ENCODE measurements at places on chromosomes 6 and 20.

GRCh38 chr20:50133041-50133440 lies 20.1 kb upstream of the UBE2V1 start:
- no peak for DNase-seq

DNA sequence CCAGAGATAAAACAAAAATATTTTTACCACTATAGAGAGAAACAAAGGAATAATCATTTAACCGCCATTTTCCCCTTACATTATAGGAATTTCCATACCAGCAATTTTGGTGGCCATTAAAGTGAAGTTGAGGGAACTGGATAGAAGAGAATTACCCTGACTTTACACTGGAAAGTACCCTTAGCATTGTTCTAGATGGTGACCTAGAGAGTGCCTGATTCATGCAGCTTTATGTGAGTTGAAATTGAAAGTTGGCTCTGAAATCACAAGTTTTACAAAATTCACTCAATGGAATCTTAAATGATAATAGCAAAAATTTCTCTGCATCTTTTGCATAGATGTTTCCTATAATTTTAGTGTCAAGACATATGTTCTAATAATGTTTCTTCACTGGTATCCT lies 55.7 kb upstream of the PREP start:
- DNase-seq = no peak

- DNase-seq = no peak
Observed at GRCh38 chr6:659716-660581, 3.0 kb upstream of the HUS1B start.

DNA sequence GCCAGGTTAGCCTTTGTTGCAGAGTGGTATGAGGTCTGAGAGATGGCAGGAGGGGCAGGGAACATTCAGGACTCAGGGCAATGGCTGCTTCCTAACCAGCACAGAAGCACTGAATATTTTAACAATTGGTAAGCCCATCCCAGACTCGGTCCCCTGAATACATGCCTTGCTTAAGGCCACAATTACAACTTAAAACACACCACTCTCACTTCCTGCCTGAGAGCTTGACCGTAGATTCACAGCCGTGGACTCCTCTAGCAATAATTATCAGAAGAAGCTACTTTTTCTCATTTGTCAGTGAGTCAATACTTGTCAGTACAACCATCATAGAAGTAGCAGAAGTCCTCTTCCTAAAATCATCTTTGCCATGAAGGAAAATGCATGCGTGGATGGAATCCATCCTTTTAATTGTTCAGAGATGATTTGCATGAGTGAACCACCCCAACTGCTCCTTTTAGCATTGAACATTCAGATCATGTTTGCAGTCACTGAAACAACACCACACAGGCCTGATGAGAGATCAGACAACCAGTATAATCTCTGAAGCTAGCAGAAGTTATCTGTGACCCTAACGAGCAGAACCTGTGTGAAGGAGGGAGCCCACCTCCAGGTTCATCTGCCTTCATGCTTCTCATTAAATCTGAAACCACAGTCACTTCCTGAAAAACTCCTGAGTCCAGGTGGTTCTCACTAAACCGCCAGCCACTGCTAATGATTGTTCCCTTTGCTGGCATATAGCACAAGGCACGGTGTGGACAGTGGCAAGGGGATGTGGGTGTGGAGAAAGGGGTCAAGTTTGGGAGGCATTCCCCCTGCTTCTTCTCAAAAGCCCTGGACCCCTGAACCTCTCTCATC lies 333.9 kb upstream of the CNR1 start:
- no peak for DNase-seq

DNA sequence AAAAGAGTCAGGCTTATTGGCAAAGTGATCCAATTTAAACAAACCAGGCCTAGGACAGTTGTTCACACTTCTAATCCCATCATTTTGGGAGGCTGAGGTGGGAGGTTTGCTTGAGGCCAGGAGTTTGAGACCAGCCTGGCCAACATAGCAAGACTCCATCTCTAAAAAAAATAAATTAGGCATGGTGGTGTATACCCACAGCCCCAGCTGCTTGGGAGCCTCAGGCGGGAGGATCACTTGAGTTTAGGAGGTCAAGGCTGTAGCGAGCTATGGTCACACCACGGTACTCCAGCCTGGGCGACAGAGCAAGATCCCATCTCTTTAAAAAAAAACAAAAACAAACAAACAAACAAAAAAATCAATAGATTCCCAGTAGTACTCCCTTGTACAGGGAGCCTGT lies 86.8 kb downstream of the SASH1 start:
- DNase-seq = no peak

DNA sequence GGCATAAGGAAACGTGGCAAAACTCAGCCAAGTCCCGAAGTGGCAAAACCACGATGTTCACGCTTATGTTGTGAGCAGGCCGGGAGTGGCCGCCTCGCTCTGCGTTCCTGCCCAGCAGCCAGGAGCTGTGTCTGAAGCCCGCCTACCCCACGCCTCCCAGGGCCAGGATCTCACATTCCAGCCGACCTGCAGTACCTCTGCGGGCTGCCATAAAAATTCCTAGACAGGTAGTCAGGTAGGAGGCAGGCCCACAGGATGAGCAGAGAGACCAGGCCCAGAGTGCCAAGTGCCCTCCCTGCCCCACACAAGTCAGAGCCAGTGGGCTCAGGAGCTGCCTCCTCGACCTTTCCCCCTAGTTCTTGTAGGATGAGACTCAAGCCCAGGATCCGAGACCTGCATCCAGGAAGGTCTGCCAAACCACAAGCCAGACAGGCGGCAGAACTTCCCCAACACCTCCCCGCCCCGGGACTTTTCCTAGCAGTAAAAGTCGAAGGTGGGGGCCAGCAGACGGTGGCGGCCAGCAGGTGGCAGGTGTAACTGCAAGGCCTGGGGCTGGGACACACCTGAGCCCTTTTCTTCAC lies 16.7 kb downstream of the PMEPA1 start:
- DNase-seq = no peak

GRCh38 chr20:49665796-49666195 lies 47.9 kb downstream of the B4GALT5 start:
- no peak for DNase-seq

DNA sequence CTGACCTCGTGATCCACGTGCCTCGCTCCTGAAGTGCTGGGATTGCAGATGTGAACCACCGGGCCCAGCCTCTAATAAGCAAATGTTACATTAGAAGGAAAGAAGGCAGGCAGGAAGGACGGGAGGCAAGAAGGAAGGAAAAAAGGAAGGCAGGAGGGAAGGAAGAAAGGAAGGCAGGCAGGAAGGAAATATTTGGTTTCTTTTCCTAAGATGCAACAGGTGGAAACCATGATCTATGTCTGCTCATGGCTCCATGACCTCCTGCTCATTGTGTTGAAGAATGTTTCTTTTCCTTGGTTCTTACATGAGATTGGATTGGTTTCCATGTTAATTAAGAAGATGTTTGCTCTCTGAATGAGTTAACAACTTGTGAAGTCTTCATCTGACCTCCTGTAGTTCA lies 91.8 kb upstream of the SNX9 start:
- no peak for DNase-seq

DNA sequence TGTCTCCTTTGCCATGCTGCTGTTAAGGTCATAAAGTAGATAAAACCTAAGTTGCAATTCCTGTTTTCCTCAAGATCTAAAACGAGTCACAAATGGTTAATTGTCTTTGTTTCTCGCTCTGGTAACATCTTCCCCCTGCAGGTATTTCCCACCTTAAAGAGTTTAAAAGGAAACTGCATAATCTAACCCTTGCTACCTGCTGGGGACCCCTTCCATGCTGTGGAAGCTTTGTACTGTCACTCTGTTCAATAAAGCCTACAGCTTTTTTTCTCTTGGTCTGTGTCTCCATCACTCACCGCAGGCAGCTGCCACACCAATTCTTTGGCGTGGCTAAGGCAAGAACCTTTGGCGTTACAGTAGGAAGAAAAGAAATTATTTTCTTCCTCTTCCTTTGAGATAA lies 117.7 kb upstream of the GJE1 start:
- no peak for DNase-seq

GRCh38 chr6:90294614-90294988 lies 2.0 kb downstream of the BACH2 start:
- no peak for DNase-seq

Data from fibroblast of skin of scalp (primary cell).